ENCODE measurements at places on chromosomes 11 and 22.

GRCh38 chr22:24290459-24290858, 19.8 kb downstream of the SPECC1L start:
- no peak for DNase-seq

DNA sequence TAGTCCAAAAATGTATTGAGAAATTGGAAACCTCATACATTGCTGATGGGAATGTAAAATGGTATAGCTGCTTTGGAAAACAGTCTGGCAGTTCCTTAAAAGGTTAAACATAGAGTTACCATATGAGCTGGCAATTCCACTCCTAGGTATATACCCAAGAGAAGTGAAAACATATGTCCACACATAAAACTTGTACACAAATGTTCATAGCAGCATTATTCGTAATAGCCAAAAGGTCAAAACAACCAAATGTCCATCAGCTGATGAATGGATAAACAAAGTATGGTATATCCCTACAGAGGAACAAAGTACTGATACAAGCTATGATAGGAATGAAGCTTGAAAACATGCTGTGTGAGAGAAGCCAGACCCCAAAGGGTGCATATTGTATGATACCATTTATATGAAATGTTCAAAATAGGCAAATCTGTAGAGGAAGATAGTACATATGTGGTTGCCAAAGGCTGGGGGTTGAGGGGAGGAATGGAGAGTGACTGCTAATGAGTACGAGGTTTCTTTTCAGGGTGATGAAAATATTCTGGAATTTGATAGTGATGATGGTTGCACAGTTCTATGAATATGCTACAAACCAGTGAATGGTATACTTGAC, 85.8 kb downstream of the ZBTB16 start:
- DNase-seq = no peak

GRCh38 chr11:69530278-69531070, 49.0 kb downstream of the LINC01488 start:
- DNase-seq = no peak

DNA sequence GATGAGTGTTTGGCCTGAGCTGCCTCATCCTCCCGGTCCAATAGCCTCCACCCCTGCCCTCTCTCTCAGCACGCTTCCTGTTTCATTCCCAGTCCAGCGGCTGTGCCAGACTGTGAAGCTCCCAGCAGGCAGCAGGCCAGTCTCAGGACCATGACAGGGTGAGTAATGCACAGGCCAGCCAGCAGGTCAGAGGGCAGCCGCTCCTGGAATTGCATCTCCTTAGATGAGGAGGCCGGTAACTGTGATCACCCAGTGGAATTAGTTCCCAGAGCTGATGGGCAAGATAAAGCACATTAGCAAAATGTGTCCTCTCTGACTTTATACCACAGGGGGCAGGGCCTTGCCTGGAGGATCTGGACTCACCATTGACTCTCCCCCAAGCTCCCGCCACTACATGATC, 251.2 kb downstream of the ETS1 start:
- DNase-seq = no peak

GRCh38 chr22:42001706-42002105, 3.1 kb downstream of the WBP2NL start:
- no peak for DNase-seq

DNA sequence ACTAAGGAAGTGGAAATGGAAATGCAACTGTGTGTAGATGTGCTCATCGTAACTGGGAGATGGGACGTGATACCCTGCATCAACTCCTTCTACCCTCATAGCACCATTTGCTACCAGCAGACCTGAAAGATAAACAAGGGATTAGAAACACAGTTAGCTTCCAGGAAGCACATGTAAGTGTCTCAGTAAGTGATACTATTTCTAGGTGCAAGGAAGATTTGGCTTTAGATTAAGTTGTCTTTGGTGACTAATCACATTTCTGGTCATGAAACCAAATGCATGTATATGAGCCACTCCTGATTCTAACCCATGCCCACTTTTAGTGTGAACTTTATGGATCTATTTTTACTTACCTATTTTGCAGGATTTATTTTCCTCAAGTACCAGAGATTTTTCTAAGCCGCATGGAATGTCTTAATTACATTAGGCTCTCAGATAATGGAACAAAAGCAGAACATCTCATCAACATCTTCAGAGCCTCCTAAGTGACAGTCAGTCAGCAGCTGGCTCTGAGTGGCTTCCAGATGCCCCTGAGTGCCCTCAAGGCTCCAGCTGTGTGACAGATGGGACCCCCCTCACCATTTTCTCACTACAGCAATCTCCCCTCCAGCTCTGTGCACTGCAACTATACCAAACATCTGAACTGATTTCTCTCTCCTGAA, 21.2 kb downstream of the SLC5A12 start:
- no peak for DNase-seq

DNA sequence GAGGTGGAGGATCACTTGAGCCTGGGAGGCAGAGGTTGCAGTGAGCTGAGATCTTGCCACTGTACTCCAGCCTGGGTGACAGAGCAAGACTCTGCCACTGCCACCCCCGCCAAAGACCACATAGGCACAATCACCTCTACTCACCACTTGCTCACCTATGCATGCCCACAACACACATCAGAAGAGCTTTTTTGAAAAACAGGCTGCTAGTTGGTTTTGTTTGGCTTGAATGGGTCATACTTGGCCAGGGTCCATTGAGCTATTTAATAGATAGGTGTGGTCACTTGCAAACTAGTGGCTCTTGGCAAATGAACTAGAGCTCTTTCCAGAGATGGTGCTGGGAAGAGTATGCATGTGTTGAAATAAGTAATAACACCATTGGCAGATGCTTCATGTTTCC, 80.1 kb downstream of the EMSY start:
- peak; percentile 57 for DNase-seq
